ENCODE measurements at places on chromosomes 3 and 15. TPM values are rescaled to one million over a fixed set of nuclear protein-coding genes. Genes with fewer than 3 reads are reported as not detected.

The CLDN16 gene
- total RNA-seq = under 0.01 TPM

DNA sequence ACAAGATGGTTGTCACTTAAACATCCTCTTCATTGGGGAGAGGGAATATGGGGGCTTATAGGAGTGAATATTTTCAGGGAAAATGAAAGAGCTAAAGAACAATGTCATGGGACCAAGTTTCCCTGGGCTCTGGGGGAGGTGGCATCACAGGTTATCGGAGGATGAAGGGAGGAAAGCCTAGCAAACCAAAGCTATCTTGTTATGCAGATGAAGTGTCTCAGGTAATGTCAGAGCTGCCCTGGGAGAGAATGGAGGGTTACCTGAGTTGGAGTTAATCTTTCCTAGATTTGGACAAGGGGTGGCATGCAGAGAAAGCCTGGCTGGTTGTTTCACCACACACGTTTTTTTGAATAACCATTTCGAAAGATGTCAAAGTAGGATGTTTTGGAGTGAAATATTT is 308.1 kb upstream of the ATP10A start:
- DNase-seq = no peak

DNA sequence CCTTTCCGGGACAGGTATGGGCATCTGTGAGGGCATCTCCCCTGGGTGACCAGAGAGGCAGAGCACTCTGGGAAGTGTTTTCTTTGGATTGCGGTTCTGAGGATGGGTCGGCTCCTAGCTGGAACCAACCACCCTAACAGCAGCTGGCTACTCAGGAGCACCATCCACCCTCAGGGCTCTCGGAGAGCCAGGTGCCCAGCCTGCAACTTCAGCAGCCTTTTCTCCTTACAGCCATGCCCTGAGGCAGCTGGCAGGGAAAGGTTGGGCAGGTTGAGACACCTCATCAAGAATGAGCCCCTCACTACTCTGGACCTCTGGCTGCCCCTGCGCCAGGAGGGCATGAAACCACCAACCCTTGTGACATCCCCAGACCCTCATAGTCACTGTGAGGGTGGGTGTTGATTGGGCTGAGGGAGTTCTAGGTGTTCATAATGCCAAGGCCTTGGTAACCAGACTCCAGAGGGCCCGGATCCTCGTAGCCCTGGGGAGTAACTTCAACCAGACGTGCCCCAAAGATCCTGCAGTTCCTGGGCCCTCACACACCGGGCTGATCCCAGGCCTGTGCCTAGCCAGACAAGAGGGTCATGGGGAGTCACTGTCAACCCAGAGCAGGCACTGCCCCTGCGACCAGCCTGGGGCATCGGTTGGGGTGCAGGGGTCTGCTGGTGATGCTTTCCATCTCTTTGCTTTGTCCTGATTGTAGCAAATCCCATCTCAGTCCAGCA is 114.4 kb upstream of the ABHD17C start:
- DNase-seq = no peak

DNA sequence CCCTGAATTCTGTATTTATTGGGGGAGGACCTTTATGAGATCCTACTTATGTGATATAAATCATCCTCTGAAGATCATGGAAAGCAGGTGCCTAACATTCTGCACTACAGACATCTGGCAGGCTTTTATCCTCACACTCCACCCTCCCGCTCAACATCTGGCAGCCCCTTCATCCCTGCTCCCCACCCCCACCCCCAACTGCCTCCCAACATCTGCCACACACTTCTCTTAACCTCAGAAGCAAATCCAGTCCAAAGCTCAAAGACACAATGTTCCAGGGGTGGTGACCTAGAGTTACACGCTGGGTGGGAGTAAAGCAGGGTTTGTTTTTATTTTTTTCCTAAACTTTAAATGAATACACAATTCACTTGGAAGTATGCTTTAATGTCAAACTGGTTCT is 184.5 kb upstream of the ATP11B start:
- DNase-seq = no peak

DNA sequence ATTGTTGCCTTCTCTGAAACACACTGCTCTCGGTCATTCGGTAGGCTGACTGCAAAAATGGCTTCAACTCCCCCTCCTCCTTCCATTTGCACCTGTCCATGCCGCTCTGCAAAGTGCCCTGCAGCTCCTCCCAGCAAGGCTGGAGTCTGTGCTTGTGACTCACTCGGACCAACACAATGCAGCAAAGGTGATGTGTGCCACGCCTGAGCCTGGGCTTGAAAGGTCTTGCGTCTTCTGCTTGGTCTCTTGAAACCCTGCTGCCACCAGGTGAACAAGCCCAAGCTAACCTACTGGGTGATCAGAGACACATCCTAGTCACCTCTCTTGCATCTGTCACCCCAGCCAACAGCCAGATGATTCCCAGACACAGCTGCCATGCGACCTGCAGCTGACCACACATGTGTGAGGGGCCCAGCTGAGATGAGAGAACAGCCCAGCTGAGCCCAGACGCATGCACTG is 71.1 kb downstream of the MGLL start:
- DNase-seq = peak; percentile 32

DNA sequence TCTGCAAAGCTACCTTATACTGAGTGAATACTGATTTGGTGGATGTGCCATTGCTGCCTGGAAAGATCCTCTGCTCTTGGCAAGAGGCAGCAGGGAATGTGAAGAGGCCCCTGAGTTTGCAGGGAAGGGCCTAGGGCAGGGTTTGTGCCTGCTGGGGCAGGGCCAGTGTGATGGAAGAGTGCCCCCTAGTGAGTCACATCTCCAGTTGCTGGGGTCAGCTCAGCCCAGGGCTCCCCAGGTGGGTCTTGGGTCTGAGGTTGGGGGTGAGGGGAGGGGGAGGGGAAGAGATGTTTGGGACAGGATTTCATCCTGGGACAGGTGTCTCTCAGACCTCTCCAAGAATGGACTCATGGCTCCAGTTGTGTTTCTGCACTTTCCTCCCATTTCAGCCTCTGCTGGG is 4.1 kb upstream of the AMOTL2 start:
- no peak for DNase-seq

DNA sequence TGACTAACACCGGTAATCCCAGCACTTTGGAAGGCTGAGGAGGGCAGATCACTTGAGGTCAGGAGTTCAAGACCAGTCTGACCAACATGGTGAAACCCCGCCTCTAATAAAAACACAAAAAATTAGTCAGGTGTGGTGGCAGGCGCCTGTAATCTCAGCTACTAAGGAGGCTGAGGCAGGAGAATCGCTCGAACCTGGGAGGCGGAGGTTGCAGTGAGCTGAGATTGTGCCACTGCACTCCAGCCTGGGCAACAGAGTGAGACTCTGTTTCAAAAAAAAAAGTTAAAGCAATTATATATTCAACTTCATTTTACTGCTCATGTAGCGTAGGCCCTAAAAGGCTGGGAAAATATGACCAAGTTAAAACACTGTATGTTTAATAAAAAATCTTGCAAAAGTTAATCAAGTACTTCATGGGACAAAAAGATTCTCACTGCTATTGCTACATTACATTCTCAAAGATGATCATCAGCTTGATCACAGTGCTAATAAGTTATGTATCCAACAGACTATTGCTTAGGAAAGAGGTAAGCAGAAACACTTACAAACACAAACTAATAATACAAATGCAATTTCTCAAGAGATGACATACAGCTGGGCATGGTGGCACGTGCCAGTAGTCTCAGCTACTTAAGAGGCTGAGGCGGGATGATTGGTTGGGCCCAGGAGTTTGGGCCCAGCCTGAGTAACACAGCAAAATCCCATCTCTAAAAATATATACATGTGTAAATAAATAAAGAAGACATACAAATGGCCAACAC is 2.7 kb downstream of the COPS2 start:
- DNase-seq = no peak

- peak; percentile 85 for DNase-seq
These were observed 9.1 kb upstream of the NCKIPSD start for GRCh38 chr3:48694610-48695392.

- DNase-seq = no peak
These were observed 55.0 kb downstream of the BSN start for GRCh38 chr3:49609314-49609713.

The APOD gene
- not detected for total RNA-seq

- no peak for DNase-seq
These were observed 198.8 kb downstream of the LSAMP start for GRCh38 chr3:116246406-116246980.

- DNase-seq = no peak
These were observed 89.0 kb upstream of the PFN2 start for GRCh38 chr3:150059729-150060128.

- DNase-seq = no peak
These were observed 48.9 kb downstream of the CYP11A1 start for GRCh38 chr15:74318376-74319137.

DNA sequence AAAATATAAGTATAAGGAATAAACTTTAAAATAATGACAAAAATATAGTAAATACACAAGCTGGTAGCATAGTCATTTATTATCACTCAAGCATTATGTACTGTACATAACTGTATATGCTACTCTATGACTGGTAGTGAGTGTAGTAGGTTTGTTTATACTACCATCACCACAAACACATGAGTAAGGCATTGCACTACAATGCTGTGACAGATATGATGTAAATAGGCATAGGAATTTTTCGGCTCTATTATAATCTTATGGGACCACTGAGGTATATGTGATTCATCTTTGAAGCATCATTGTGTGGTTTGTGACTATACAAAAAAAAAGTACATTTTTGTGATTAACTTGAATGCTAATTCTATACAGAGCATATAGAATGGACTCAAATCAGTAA is 35.3 kb upstream of the FBN1 start:
- DNase-seq = peak; percentile 97

DNA sequence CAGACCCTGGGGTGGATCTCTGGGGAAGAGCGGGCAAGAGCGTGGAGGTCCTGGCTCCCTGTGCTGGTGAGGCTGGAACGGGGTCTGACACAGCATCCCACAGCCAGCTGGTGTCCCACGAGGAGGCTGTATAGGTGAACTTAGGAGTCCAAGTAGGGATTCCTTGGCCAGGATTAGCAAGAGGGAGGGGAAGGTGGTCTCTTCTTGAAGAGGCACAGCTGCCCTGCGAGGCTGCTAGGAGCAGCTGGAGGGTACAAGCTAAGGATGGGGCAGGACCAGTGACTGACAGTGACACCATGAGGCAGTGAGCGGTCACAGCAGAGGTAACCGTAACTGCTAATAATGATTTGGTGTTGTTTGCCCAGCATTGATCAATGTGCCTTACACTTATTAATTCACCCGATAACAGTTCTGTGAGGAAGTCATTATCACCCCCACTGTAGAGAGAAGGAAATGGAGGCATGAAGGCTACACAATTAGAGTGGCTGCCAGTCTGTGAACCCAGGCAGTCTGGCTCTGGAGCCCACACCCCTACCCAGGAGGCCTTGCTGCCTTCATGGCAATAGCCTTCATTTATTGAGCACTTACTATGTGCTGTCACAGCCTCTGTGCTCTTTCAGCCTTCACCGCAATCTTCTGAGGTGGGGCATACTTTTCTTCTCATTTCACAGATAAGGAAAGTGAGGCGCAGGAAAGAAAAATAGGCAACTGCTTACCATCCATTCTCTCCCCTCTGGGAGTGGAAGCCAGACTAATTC is 59.4 kb downstream of the TMEM44 start:
- DNase-seq = peak; percentile 68

DNA sequence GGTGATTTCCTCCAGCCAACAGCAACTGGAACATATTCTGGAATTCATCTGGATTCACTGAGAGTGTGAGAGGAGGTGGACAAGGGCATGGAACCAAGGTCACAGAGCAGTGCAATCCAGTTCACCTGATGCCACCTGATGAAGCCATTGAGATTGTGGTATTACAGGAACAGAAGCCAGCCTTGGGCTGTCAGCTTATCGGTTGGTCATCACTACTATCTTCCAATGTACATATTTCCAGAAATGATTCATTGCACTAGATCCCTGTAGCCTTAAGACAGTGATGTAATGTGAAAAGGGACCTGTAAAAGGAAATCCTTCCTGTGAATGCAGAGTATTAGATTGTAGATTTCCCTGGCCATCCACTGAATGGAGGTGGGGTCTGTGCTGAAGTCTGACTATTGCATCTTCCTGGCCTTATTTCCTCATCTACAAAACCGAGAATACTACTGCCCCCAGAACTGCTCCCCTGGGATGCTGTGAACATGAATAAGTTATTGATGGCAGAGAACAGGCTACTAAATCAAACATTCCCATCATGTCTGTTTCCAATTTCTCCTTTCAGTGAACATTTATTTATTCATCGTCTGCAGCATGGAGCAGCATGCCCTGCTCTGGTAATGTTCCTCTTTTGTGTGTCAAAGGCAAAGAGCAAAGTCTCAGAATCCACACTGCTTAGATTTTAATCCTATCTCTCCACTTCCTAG is 47.4 kb upstream of the TPM1 start:
- DNase-seq = peak; percentile 60

DNA sequence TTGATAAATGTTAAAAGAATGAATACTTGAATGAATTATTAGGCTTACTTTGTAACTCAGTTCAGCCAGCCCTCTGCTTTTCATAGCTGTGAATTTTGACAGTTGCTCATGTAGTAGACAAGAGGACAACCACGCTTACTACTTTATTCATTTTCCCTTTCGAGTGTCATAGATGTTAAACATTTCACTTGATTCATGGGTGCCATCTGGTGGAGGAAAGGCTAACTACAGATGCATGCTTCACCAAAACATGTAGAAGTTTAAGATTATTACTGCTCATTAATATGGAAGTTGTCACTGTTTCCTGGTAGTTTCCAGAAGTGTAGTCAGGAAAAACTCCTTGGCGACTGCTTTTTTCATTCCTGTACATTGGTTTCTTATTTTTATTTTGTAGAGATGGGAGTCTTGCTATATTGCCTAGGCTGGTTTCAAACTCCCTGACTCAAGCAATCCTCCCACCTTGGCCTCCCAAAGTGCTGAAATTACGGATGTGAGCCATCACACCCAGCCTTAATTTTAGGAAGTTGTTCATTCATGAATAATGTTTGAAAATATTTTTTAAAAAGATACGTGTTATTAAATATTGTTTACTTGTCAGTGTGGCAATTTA is 163.2 kb downstream of the B3GALNT1 start:
- DNase-seq = peak; percentile 61

DNA sequence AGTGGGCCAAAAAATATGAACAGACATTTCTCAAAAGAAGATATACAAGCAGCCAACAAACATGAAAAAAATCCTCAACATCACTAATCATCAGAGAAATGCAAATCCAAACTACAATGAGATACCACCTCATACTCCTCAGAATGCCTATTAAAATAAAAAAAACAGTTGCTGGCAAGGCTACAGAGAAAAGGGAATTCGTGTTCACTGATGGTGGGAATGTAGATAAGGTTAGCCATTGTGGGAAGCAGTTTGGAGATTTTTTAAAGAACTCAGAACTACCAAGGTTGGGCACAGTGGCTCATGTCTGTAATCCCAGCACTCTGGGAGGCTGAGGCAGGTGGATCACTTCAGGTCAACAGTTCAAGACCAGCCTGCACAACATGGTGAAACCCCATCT is 27.8 kb upstream of the C15orf40 start:
- no peak for DNase-seq

- DNase-seq = no peak
These were observed 82.2 kb downstream of the SCN11A start for GRCh38 chr3:38969317-38970235.

- DNase-seq = no peak
These were observed 970.2 kb downstream of the PLOD2 start for GRCh38 chr3:145190761-145191160.

The RBPMS2 gene
- not detected for total RNA-seq

The C2CD4A gene
- not detected for total RNA-seq

- peak; percentile 56 for DNase-seq
These were observed 2.4 kb upstream of the SEC62 start for GRCh38 chr3:169964176-169964575.

- DNase-seq = peak; percentile 81
These were observed 482.5 kb downstream of the FOXP1 start for GRCh38 chr3:71101014-71101413.

GRCh38 chr3:40397129-40397528 is 10.1 kb downstream of the ENTPD3 start:
- DNase-seq = no peak

The LSAMP gene
- 8.1 TPM for total RNA-seq

The ARF4 gene
- 172 TPM for total RNA-seq

Measured in IMR-90 (cell line).